Brain (organoid and tissue), 16 donors: ENCODE measurements at places on chromosomes 16 and 17.
A peak's percentile ranks its signal among the peaks of the same experiment; 100 is the strongest.

GRCh38 chr17:57243171-57243622, 13.1 kb upstream of the MSI2 start:
- DNase-seq = no peak

DNA sequence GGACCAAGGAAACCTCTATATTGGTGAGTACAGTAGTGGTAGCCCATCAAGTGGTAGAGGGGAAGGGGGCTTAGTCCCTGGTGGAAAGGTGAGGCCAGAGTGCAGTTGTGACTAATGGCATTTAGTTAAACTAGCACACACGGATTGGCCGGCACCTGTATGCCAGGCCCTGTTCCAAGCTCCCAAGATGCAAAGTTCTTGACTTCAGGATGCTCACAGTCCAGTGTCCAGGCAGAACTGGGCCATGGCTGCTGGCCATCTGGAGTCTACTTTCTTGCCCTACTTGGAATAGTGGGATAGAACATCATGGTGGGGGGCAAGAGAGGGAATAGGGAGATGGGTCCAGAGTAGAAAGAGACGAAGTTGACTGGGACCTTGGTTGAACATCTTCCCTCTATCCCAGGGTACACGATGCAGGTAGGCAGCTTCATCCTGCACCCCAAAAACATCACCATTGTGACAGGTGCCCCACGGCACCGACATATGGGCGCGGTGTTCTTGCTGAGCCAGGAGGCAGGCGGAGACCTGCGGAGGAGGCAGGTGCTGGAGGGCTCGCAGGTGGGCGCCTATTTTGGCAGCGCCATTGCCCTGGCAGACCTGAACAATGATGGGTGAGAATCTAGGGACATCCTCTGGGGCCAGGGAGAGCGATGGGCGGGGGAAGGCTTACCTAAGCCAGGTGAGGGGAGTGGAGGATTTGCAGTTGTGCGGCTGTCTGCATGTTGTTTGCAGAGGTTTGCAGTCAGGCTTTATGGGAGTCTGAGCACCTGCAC, 15.2 kb downstream of the ITGA3 start:
- DNase-seq = no peak

DNA sequence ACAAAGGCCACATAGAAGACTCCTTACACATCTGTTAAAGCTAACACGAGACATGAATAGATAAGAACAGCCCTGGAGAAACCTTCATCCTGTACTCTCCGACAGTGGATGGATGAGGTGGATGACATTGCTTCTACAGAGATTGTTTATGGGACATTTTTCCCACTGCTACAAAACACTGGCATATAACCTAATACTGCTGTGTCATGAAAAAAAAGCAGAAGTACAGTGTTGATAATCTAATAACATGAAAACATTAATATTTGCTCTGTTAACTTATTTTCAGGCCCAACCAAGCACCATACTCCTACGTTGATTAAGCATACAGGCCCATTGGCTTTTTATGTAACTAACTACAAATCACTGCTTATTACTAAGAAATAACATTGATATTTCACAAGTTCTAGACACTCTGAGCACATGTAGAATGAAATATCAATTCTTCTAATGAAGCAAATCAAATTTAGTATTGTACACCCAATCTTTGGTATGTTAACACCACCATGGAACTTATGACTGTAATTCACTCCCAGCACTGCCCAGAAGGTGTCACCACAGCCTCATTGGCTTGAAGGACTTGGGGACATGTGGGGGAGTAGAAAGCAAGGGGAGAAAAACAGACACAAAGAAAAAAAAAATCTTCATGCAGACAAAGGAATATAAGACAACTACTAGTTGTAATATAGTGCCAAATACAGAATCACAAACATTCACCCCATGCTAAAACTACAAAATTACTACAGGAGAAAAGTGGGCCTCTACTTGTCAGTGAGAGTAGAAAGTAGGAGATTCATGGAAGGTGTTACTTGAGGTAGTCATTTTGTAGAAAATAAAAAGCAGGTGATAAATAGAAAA, 330.0 kb upstream of the PMFBP1 start:
- peak; percentile 80 for DNase-seq

- no peak for DNase-seq
Observed at GRCh38 chr17:29007860-29008455, 2.1 kb upstream of the SEZ6 start.

DNA sequence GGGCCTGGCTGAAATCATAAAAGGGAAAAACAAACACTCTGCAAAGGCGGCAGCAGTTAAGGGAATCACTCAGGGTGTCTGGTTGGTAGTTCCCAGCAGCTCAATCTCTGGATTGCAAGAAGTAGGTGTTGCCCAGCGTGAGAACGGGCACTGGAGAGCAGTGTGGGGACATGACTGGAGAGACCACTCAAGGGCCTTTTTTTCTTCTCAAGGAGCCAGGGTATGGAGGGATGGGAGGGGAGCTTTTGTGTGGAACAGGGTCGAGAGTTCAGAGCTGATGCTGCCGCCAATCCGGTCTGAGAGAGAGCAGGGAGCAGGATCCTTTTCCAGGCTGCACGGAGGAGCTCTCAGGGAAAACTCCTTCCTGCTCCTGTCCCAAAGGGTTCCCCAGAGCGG, 15.2 kb downstream of the SCNN1B start:
- no peak for DNase-seq

DNA sequence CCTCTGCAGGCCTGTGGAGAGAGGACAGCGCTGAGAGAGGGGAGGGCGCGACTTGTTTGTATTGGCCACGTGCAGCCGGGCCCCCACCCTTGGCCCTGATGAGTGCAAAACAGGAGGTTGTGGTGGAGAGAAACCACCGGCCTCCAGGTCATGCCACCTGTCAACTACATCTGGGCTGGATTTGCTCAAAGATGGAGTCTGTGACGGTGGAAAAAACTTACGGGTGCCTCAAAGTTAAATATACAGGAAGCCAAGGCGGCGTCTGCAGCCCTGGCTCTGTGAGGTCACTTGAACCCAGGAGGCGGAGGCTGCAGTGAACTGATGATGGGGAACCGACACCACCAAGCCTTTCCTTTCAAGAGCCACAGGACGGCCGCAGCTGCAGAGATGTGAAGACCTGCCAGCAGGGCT, 15.7 kb downstream of the C16orf74 start:
- DNase-seq = no peak

DNA sequence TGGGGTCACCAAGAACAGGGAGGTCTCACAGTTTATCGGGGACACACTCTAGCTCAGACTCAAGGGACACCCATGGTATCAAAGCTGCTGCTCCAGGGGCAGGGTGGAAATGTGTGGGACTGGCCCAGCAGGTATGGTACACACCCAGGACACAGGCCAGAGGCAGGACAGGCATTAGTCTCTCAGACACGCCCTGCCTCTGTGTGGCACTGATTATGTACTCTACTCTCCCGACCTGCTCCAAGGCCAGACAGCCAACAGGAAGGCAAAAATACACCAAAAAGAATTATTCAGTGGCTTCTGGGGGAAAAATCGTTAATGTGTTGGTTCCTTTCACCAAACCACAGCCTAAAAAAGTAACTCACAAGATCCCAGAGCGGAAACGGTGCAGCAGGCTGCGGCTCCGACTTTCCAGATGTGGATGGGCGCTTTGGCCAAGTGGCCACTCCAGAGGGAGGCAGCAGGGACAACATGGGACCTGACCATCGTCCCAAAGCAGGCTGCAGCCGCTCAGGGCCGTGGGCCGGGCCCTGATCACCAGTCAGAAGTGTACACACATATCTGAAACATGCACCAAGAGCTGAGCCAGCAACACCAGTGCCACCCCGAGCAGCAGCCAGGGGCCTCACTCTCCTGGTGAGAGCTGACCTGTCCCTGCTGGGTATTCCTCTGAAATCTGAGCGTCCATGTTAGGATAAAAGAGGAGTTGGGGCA, 1.0 kb upstream of the SIRT7 start:
- no peak for DNase-seq

DNA sequence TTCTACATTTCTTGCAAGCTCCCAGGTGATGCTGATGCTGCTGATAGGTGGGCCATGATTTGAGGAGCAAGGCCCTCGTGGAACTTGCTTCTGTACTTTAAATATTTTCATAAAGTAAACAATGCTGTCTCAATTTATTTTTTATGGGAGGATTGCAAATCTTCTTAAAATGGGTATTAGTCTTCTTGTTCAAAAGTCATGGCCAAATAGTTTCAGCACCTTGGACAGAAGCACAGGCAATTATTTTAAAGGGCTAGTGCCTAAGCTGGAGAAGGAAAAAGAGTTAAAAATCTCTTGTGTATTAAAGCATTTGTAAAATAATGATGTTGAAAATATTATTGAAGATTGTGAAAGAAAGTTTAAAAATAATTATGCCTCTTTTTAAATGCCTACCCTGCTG, 50.5 kb downstream of the GPR139 start:
- no peak for DNase-seq

- no peak for DNase-seq
Observed at GRCh38 chr17:42392692-42393415, 4.6 kb upstream of the STAT3 start.

- peak; percentile 73 for DNase-seq
Observed at GRCh38 chr17:62652251-62653001, 25.0 kb downstream of the MRC2 start.
